ENCODE measurements at places on chromosomes 13 and 19.
A peak's percentile ranks its signal among the peaks of the same experiment; 100 is the strongest.

GRCh38 chr19:32863841-32864240 is 5.7 kb downstream of the SLC7A9 start:
- no peak for DNase-seq

DNA sequence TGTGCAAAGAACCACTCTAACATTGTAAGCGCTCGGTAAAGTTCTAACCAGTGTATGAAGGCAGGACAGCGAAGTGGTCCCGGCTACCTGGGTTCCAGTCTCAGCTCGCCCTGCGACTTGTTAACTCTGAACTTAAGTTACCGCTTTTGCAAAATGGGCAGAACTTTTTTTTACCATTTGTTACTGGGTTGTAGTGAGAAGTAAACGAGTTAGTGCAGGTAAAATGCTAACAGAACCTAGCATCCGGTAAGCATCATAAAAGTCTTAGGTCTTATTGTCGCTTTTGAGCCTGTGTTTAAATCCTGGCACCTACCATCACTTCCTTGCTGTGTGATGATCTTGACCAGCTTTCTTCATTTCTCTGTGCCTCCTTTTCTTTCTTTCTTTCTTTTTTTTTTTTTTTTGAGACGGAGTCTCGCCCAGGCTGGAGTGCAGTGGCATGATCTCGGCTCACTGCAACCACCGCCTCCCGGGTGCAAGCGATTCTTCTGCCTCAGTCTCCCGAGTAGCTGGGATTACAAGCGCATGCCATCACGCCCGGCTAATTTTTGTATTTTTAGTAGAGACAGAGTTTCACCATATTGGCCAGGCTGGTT is 734 bp upstream of the TRMT1 start:
- no peak for DNase-seq

GRCh38 chr19:32415246-32415645 is 9.7 kb downstream of the DPY19L3 start:
- DNase-seq, result no peak

GRCh38 chr19:1632462-1633268 is 19.8 kb downstream of the TCF3 start:
- DNase-seq, result no peak

GRCh38 chr13:43270130-43270830 is 246.9 kb downstream of the DNAJC15 start:
- DNase-seq, result no peak

- no peak for DNase-seq
These were observed 34.0 kb downstream of the FGF14 start for GRCh38 chr13:102367836-102368235.

DNA sequence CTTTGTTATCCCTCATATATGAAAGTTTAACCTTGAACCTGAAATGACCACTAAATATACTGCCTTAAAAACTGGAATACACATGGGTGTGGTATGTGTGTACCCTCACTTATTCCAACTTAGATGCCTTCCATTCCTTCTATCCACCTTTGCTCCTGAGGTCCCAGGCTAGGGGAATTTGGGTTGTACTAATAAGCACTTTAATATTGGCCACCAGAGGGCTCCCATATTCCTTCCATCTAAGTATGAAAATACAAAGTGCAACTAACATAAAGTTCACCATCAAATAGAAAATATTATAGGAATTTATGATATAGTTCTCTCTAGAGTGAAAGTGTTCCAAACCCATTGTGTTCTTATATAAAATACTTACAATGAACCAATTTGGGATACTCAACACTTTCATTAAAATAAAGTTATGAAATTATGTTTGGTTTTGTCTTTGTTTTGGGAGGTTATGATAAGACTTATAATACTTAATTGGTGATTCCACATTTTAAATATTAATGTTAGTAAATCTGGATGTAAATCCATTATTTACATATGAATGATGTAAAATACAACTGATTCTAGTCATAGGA is 62.3 kb downstream of the ITGBL1 start:
- peak; percentile 11 for DNase-seq

DNA sequence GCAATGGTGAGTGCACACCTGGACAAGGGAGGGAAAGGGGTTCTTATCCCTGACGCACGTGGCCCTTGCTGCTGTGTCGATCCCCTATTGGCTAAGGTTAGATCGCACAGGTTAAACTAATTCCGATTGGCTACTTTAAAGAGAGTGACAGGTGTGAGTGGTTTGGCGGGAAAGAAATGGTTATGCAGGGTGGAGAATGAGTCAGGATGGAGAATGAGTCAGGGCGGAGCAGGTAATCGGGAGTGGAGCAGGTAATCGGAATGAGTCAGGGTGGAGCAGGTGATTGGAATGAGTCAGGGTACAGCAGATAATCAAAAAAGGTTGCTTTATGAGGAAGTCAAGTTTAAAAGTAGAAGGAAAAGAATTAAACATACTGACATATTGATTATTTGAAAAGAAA is 24.4 kb upstream of the SIAH3 start:
- DNase-seq, result no peak

- DNase-seq, result peak; percentile 75
These were observed 5.7 kb downstream of the REX1BD start for GRCh38 chr19:18594096-18594823.

GRCh38 chr13:99217461-99218110 is 16.9 kb downstream of the UBAC2 start:
- DNase-seq, result peak; percentile 54

DNA sequence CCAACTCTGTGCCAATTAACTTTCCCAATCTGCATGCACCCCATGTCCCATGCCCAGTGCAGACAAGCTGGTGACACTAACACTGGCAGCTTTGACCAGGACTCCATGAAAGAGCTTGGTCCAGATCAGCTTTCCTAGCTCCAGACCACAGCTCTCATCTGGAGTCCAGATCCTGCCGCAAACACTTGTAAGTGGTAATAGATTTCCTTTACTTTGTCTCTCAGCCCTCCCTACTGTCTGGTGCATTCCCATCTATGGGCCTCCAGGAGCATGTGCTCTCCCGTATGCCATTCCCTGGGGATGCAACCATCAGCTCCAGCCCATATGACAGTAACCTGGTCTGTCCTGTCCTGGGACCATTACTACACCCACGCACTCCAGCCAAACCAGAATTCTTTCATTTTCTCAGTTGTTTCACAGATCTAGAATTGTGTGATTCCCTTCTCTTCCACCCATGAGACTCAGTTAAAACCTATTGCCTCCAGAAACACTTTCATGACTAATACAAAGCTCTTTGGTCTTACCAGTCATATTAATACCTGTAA is 4.9 kb upstream of the STARD13 start:
- no peak for DNase-seq

DNA sequence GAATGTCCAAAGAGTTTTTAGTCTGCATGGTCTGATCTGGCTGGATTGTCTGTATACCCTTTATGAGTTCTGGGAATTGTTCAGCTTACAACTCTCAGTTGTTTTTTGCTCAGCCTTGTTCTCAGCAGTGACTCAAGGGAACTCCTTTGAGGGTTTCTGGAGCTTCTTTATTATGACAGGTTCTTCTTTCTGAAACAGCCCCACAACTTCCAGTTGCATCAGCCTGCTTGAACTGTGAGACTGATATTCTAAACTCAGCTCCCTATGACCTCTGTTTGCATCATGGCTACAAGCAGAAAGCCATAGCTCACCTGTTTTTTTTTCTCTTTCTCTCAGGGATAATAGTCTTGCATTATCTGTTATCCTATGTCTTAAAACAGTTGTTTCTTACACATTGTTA is 85.0 kb downstream of the TDRD3 start:
- no peak for DNase-seq

DNA sequence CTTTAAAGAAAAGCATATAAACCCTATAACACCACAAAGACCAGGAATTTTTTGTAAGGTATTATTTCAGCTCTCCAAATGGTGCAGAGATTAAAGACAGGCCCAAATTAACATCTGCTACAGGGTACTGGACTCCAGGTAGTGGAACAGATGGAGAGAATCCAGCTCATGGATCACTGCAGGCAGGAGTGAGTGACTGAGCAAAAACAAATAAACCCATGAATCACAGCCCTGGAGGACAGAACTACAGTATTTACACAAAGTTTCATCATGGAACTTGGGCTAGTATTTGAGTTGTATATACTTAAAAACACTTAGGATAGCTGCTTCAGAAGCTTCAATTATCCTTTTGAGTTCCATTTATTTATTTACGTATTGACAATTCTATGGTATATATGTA is 132.8 kb upstream of the SPRY2 start:
- no peak for DNase-seq

- no peak for DNase-seq
These were observed 316.8 kb upstream of the KLF12 start for GRCh38 chr13:74450964-74451363.

DNA sequence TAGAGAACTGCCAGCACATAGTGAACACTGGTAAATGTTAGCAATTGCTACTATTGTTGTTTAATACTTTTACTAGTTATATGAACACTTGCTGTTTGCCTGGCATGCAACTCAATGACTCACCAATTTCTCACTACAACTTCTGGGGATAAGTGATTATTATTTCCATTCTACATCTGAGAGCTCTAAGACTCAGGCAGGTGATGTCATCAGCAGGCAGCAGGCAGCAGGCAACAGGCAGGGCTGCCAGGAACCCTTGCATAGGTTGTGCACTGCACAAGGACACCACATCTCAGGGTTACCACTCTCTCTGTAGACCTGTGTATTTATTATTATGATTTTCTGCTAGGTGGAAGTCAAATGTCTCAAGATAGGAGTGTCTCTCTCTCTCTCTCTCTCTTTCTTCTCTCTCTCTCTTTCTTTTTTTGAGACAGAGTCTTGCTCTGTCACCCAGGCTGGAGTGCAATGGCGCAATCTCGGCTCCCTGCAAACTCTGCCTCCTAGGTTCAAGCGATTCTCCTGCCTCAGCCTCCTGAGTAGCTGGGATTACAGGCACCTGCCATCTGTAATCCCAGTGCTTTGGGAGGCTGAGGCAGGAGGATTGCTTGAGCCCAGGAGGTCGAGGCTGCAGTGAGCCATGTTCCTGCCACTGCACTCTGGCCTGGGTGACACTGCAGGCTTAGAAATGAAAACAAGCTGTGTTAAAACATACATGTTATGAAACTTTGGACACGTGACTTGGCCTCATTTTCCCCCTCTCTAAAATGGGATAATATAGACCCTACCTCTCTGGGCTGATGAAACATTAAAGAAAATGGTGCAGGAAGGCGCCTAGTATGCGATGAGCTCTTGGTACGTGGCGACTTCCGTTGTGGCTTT is 22.7 kb downstream of the HPN start:
- DNase-seq, result no peak

- DNase-seq, result peak; percentile 56
These were observed 36.8 kb downstream of the ACTN4 start for GRCh38 chr19:38684078-38684861.

DNA sequence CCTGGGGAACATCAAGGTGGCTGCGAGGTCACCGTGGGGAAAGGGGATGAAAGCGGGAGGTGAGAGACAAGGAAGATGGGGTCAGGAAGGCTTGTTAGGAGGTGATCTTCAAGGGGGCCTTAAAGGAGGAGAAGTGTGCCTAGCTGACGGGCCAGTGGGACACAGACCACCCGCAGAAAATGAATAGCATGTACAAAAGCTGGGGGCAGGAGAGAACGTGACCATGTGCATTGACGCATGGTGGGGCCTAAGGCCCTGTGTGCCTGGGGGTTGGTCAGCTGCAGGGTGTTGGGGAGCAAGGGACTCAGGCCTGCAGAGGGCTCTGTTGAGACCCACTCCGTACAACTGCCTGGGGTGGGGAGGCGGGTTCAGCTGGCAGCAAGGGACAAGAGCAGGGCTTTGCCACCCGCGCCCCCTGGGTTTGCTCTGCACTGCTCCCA is 5.9 kb downstream of the RAB8A start:
- no peak for DNase-seq

DNA sequence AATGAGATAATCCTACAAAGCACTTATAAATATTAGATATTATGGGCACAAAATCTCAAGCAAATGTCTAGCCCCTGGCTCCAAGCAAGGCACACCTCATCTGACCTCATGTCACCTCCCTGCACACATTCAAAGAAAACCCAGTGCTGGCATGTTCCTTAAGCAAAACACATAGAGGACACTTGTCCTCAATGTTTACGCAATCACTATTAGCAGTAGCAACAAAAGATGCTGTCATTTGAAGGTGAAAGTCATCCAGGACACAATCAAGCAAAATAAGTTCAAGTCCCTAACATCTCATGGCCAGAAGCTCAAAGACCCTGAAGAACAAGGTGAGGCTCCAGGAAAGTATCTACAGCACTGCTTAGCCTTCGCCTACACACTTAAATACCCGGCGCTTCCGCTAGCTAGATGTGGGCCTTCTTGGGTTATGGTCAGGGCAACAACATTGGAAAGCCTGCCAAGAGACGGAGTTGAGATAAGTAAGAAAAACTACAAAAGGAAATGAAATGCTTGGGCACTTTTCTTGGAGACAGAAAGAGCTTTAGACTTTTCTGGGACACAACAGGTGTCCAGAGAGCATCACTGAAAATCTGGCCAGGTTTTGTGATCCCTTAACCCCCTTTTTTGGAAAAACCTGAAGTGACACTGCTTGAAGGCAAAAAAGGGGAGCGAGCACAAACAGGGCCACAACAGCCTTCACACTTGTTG is 85.7 kb downstream of the FOXO1 start:
- DNase-seq, result no peak

DNA sequence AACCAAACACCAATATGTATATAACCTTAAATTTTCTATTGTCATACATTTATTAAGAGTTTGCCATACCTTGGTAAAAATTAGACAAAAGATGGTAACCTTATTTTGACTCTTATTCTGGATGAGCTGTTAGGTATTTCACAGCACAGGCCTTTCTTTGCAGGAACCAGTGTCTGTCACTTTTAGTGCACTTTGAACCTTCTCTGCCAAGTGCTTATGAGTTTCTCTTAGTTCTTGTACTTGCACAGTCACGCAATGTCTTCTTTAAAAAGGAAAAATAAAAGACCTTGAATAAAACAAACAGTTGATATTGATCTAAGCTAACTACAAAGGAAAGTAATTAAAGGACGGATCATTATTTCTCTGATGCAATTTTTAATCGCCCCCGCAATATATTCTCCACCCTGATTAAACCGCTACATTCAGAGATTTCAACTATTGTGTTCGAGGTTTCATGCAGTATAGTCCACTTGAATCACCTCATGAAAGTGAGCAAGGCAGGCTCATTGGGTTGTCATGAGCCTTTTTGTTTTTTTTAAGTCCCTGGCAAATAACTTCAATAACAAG is 534.5 kb downstream of the KLF5 start:
- DNase-seq, result no peak

GRCh38 chr19:28710278-28710677 is 502.7 kb downstream of the UQCRFS1 start:
- peak; percentile 55 for DNase-seq

DNA sequence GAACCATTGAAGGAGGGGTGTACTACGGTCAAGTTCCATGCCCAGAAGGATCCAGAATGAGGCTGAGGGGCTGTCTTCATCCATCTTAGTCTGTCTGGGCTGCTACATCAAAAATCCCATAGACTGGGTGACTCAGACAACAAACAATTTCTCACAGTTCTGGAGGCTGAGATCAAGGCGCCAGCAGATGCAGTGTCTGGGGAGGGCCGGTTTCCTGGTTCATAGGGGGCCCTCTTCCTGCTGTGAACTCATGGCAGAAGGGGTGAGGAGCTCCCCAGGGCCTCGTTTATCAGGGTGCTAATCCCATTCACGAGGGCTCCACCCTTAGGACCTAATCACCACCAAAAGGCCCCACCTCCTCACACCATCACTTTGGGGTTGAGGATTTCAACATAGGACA is 14.7 kb upstream of the KCTD15 start:
- DNase-seq, result no peak
